Dermis lymphatic vessel endothelial cell (primary cell): ENCODE measurements at places on chromosomes 13 and 19. TPM values are rescaled to one million over a fixed set of nuclear protein-coding genes. Genes with fewer than 3 reads are reported as not detected.

Gene C19orf73
- total RNA-seq: 0.43 TPM in 2 replicates

Gene COL4A2
- total RNA-seq: 1,156 and 1,403 TPM in 2 replicates

Gene AMER2
- total RNA-seq: not detected in 2 replicates

Gene PLPPR3
- under 0.01 TPM in 2 replicates for total RNA-seq

Gene RFPL4A
- total RNA-seq: 0.87 TPM in 1 of 2 replicates, not detected in the other

Gene C3
- total RNA-seq: 0.33 TPM in 1 of 2 replicates, not detected in the other

Gene KASH5
- not detected in 2 replicates for total RNA-seq

Gene OR7C1
- total RNA-seq: not detected in 2 replicates

Gene ZNF575
- total RNA-seq: 0.09 and 0.11 TPM in 2 replicates

Gene ZNF90
- 0.26 and 0.33 TPM in 2 replicates for total RNA-seq

Gene ZNF99
- not detected in 2 replicates for total RNA-seq

Gene CGB8
- not detected in 2 replicates for total RNA-seq

Gene ZIC5
- under 0.01 TPM in 1 of 2 replicates, not detected in the other for total RNA-seq

Gene NLRP9
- not detected in 2 replicates for total RNA-seq

Gene NLRP13
- not detected in 2 replicates for total RNA-seq

Gene NLRP4
- total RNA-seq: not detected in 2 replicates

Gene ANGPTL8
- not detected in 2 replicates for total RNA-seq

Gene MEIOSIN
- not detected in 2 replicates for total RNA-seq

Gene PALM
- total RNA-seq: 28.6 and 34.0 TPM in 2 replicates

Gene RGL3
- 0.87 and 1.6 TPM in 2 replicates for total RNA-seq

Gene FPR2
- not detected in 2 replicates for total RNA-seq

Gene ZFR2
- 0.09 and 0.43 TPM in 2 replicates for total RNA-seq

Gene SUGP2
- 13.3 and 14.4 TPM in 2 replicates for total RNA-seq

Gene DIAPH3
- total RNA-seq: 3.2 and 3.7 TPM in 2 replicates

Gene TTYH1
- not detected in 2 replicates for total RNA-seq

Gene CEACAM20
- not detected in 2 replicates for total RNA-seq

Gene EDDM13
- total RNA-seq: 1.4 and 3.7 TPM in 2 replicates

Gene TMPRSS9
- total RNA-seq: under 0.01 TPM in 2 replicates

Gene MBD3L2
- not detected in 2 replicates for total RNA-seq
